ENCODE measurements at places on chromosomes 13 and 19. TPM values are rescaled to one million over a fixed set of nuclear protein-coding genes. Genes with fewer than 3 reads are reported as not detected.

DNA sequence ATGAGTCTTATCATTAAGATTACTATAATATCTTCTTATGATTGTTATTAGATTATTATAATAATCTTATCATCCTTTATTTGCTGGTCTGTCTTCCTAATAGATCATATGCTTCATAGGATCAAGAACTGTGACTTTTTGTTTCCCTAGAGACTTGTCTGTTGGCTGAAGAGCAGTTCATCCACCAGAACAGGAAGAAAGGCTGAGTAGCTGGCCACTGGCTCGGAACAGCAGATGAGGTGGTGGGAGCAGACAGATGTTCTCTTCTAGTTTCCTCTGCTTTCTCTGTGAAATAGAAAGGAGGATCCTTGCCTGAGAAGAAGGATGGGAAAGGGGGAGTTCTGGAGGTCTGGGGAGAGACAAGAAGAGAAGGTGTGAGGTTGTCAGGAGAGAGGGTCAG, 120.0 kb downstream of the CCNA1 start:
- DNase-seq = no peak

The KCNC3 gene
- 0.68 TPM for total RNA-seq

The ZNF83 gene
- total RNA-seq = 26.9 TPM

- DNase-seq = no peak
These were observed at the start of gene MAB21L1 for GRCh38 chr13:35475960-35476943. MAB21L1 (minus strand) TSS chr13:35476689; CDS start chr13:35476138, 551 bp downstream.

GRCh38 chr13:94711561-94712286, 621 bp downstream of the SOX21 start:
- DNase-seq = no peak

- DNase-seq = no peak
These were observed 42.3 kb downstream of the TPTE2 start for GRCh38 chr13:19519049-19519448.

GRCh38 chr19:53908935-53909415, at the start of gene CACNG7:
CACNG7 (plus strand) TSS chr19:53909278; CDS start chr19:53912832, 3,554 bp downstream.
- DNase-seq = no peak

DNA sequence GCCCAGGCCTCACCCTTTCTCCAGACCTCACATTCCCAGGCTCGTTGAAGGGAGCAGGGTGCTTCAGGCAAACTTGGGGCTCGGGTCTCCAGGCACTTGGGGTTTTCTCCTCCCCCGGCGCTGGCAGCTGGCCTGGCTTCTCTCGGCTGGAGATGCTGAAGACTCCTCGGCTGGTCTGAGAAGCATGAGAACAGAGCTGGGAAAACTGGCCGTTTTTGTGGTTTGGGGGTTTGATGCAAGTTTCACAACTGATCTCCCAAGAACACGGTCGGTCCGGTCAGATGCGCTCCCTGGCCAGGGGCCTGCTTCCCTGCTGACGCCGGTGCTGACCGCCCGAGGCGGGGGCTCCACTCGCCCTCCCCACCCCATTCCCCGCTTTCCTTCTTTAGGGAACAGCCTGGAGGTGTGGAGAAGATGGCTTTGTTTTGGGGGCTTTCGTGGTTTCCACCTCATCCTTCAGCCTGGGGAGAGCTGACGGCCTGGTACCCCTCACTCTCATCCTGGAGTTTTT, 35.3 kb downstream of the CEBPA start:
- DNase-seq = no peak

The ATP5F1D gene
- total RNA-seq = 179 TPM

- DNase-seq = peak; percentile 66
These were observed 36.0 kb upstream of the NEK3 start for GRCh38 chr13:52195401-52195837.

DNA sequence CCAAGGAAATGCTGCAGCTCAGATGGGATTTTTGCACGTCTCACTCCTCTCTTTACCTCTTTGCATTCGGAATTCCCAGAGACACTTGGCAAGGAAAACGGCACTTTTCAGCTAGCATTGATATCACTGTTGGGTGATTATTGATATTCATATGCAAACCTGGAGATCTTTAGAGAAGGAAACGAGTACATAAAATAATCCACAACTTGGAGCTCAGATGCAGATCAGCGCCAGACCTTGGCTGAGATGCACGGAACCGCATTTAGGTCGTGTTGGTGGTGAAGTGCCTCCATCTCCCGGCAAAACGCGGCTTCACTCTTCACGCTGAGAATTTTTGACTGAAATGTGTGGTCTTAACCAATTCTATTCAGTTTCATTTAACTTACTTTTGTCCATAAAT, 77.2 kb upstream of the ARHGEF7 start:
- no peak for DNase-seq

The C19orf85 gene
- total RNA-seq = not detected

The FSD1 gene
- total RNA-seq = 10.9 TPM
